ENCODE measurements at places on chromosomes 12 and 14. TPM values are rescaled to one million over a fixed set of nuclear protein-coding genes. Genes with fewer than 3 reads are reported as not detected.

The MNAT1 gene
- total RNA-seq = 150 TPM

The FAR2 gene
- 96.7 TPM for total RNA-seq

The MOAP1 gene
- total RNA-seq = 2.9 TPM

The TTC7B gene
- total RNA-seq = 110 TPM

The TBX3 gene
- 11.2 TPM for total RNA-seq

The SLIRP gene
- 450 TPM for total RNA-seq

The SERPINA10 gene
- not detected for total RNA-seq

DNA sequence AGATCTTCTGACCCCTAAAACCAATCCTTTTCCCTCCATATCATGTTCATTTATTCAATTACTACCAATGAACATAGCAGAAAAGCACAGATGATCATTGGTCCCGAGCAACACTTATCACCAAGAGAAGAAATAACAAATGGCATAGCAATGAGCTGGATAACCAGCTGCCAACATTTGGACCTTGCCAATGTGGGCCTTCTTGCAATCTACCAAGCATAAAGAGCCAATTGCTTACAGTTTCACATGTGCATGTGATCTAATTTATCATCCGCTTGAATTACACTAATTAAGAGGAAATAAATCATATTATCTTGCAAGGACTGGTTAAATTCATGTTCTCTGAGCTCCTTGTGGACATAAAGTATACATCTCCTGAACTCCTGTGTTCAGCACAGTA, 134.8 kb upstream of the HMGA2 start:
- no peak overlapping the region for H3K27ac ChIP-seq
- DNase-seq = no peak
- no peaks in the 10 kb centered on the region for H3K27me3 ChIP-seq
- H3K4me3 ChIP-seq = no peak overlapping the region

GRCh38 chr12:41058266-41058665, 129.9 kb upstream of the PDZRN4 start:
- no peak for DNase-seq
- H3K27me3 ChIP-seq = no peaks in the 10 kb centered on the region
- no peak overlapping the region for H3K4me3 ChIP-seq
- no peaks in the 10 kb centered on the region for H3K36me3 ChIP-seq
- H3K4me1 ChIP-seq = peaks cover 15% of the 10 kb centered on the region
- H3K27ac ChIP-seq = no peak overlapping the region

DNA sequence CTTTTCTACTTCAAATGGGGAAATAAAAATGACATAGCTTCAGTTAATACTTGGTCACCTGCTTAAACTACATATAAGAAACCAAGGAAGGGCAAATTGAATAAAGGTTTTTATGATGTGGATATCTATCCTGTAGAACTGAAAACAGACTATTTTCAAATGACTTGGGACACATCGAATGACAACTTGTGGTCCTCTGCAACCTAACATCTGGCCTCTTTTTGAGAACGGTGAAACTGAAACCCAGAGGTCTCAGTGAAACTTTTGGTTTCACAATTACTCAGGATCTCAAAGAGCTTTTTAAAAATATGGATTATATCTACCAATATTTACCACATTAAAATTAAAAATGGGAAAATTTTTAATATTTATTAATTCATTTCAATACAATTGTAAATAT, 65.2 kb downstream of the PPP2R5E start:
- peaks cover 12% of the 10 kb centered on the region for H3K4me1 ChIP-seq
- DNase-seq = no peak
- no peak overlapping the region for H3K4me3 ChIP-seq
- no peaks in the 10 kb centered on the region for H3K27me3 ChIP-seq
- no peak overlapping the region for H3K27ac ChIP-seq
- H3K36me3 ChIP-seq = no peaks in the 10 kb centered on the region

DNA sequence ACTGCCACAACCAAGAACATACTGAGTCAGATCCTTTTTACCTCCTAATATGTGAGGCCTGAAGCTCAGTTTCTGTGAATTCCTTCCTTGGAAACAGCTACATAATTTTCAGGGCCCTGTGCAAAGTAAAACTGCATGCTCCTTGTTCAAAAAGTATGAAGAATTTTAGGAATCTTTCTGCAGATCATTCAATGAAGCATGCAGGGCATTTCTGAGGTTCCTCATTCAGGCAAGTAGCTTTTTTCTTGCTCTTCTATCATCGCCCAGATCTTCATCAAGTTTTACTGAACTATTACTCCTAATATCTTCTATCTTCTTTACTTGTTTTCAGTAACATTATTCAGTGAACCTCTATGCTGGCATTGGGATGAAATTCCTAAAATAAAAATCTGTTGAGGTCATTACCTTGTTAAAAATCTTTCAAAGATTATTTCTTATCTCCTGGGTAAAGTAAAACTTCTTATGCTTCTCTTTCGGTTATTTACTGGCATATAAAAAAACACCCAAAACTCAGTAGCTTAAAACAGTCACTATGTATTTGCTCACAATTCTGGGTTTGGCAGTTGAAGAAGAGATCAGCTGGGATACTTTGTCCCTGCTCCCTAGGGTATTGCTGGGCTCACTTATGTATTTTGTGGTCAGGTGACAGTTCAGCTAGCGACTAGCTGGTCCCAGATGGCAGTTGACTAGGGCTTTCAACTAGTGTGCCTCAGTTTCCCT, 42.6 kb upstream of the KRR1 start:
- H3K4me1 ChIP-seq = peaks cover 6% of the 10 kb centered on the region
- H3K27me3 ChIP-seq = no peaks in the 10 kb centered on the region
- no peak for DNase-seq

DNA sequence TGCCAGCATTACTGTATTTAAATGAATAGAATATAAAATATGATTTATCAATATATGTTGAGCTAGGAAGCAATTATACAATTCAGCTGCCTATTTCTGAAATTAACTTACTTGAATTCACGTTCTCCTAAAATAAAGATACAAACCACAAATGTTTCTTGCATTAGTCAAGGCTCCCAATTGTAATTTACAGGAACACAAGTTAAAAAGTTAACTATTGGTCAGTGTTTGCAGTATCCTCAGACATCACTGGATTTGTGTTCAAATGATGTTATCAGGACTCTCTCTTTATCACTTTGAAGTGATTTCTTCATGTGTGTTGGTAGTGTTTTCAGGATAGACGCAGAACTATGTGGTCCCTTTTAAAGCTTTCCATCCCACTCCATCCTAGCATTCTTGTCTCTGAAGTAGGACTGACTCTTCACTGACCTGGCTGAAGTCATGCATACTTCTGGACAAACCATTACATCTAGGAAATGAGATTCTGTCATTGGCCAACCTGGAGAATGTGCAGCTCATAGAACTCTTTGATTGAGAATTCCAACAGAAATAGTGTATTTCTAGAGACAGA, 156.1 kb downstream of the KICS2 start:
- DNase-seq = no peak
- H3K36me3 ChIP-seq = no peaks in the 10 kb centered on the region
- no peak overlapping the region for H3K4me3 ChIP-seq
- no peaks in the 10 kb centered on the region for H3K4me1 ChIP-seq
- no peaks in the 10 kb centered on the region for H3K27me3 ChIP-seq

- H3K4me1 ChIP-seq = peaks cover 44% of the 10 kb centered on the region
- H3K4me3 ChIP-seq = no peak overlapping the region
- DNase-seq = no peak
Measured at GRCh38 chr14:61536661-61537562, 158.4 kb upstream of the HIF1A start.

DNA sequence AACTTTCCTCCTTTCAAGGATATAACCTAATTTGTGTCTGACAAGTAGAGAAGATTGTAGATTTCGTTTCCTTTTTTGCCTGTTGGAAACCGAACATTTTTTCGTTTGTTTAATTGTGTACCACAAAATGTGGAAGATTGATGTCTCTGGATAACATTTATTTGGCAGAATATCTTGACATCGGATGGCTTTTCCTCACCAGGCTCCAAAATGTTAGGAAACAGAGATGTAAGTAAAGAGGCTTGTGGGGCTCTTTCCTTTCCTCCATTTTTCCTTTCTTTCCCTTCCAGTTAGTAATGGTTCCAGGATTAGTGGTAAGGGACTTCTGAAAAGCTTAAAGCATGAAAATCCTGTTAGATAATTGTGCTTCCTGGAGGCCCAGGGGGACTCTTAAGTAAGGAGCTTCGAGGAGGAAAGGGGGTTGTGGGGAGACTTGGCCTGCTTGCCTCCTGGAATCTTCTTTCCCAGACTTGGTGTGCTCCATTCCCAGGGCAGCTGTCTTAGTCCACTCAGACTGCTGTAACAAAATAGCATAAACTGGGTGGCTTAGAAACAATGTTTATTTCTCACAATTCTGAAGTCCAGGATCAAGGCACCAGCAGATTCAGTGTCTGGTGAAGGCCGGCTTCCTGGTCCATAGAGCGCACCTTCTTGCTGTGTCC, 243.1 kb upstream of the PWP1 start:
- no peaks in the 10 kb centered on the region for H3K4me1 ChIP-seq
- H3K36me3 ChIP-seq = no peaks in the 10 kb centered on the region
- H3K27ac ChIP-seq = no peak overlapping the region
- peaks cover 6% of the 10 kb centered on the region for H3K27me3 ChIP-seq

GRCh38 chr12:67811437-67812361, 163.2 kb downstream of the DYRK2 start:
- DNase-seq = no peak
- no peak overlapping the region for H3K4me3 ChIP-seq
- H3K36me3 ChIP-seq = no peaks in the 10 kb centered on the region
- no peak overlapping the region for H3K27ac ChIP-seq
- no peaks in the 10 kb centered on the region for H3K27me3 ChIP-seq
- H3K4me1 ChIP-seq = no peaks in the 10 kb centered on the region

GRCh38 chr12:24948757-24949722, at the start of gene BCAT1:
BCAT1 (minus strand) TSS chr12:24949101; CDS start chr12:24948932, 169 bp downstream.
- H3K27me3 ChIP-seq = peaks cover 21% of the 10 kb centered on the region
- DNase-seq = peak; percentile 64
- no peaks in the 10 kb centered on the region for H3K36me3 ChIP-seq
- H3K4me3 ChIP-seq = peak within 1 kb of the TSS; percentile 45

DNA sequence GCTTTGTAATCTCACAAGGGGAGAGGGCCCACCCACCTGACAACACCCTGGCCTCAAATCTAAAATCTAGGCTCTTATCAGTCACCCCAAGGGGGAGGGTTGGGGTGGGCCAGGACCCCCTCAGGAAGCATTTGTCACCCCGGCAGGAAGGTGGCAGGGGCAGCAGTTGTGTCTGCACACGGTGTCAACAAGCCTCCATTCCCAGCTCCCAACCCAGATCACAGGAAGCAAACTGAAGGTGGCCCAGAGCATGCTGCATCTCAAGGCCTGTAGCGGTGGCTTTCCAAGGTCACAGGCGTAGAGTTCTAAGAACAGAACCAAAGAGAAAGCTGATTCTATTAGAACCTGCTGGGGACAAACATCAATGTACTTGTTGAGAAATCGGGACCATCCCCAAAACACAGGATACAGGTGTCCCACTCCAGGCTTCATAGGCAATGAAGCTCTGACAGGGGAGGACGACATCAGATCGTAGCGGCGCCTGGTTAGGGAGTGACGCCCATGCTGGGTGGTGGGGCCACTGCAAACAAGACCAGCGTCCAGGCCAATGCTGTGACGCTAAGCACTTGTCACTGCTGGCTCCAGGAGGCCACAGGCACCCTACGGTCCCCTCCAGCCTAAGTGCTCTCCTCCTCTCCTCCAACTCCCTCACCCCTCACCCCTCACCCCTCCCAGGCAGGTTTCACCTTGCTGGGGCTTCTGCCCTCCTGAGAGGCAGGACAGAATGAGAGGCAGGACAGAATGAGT, 52.9 kb downstream of the CCDC88C start:
- H3K4me1 ChIP-seq = peaks cover 33% of the 10 kb centered on the region
- H3K4me3 ChIP-seq = no peak overlapping the region
- no peaks in the 10 kb centered on the region for H3K36me3 ChIP-seq
- no peak for DNase-seq
- no peaks in the 10 kb centered on the region for H3K27me3 ChIP-seq

DNA sequence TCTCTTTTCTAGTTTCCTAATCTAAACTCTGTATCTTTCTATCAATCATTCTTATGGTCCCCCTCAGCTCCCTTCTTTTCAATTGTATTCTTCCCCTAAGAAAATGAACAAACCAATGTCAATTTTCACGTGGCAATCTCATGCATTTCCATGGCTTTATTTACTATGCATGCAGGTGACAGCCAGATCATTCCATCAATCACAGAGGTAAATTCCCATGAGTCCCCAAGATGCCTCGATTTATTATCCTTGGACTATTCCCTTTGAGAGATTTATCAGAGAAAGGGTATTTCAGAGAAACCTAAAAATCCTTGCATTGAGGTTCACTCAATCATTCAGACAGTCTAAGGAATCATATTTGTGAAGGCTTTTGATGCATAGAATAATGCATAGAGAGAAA, 301.2 kb downstream of the DIO2 start:
- H3K4me3 ChIP-seq = no peak overlapping the region
- no peaks in the 10 kb centered on the region for H3K36me3 ChIP-seq
- no peaks in the 10 kb centered on the region for H3K27me3 ChIP-seq
- H3K27ac ChIP-seq = no peak overlapping the region
- H3K4me1 ChIP-seq = no peaks in the 10 kb centered on the region
- DNase-seq = no peak

DNA sequence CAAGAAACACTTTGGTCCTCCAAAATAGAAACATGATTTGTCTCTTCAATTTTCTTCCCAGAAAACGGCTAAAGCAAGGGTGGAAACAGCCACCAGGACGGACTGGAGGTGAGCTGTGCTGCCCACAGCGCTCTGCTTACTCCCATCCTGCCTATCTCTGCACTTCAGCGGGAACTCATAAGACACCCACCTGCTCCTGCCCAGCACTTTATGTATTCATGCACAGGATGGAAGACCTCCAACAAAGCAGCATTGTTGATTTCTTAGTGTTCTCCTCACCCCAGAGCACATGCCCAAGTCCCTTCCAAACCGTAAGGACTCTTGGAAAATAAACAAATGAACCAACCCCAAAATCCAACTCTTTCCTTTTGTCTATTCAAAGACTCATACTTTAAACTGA, 277.2 kb downstream of the MED13L start:
- H3K4me1 ChIP-seq = no peaks in the 10 kb centered on the region
- H3K36me3 ChIP-seq = peaks cover 62% of the 10 kb centered on the region
- H3K27me3 ChIP-seq = no peaks in the 10 kb centered on the region
- DNase-seq = no peak
- no peak overlapping the region for H3K27ac ChIP-seq

GRCh38 chr14:102645746-102646440, 53.4 kb downstream of the RCOR1 start:
- no peak overlapping the region for H3K4me3 ChIP-seq
- no peak overlapping the region for H3K27ac ChIP-seq
- no peaks in the 10 kb centered on the region for H3K27me3 ChIP-seq
- H3K36me3 ChIP-seq = no peaks in the 10 kb centered on the region
